ENCODE measurements at places on chromosomes 2 and 18.
A peak's percentile ranks its signal among the peaks of the same experiment; 100 is the strongest.

- no peak for DNase-seq
These were observed 3.1 kb upstream of the MOB1A start for GRCh38 chr2:74181739-74182138.

DNA sequence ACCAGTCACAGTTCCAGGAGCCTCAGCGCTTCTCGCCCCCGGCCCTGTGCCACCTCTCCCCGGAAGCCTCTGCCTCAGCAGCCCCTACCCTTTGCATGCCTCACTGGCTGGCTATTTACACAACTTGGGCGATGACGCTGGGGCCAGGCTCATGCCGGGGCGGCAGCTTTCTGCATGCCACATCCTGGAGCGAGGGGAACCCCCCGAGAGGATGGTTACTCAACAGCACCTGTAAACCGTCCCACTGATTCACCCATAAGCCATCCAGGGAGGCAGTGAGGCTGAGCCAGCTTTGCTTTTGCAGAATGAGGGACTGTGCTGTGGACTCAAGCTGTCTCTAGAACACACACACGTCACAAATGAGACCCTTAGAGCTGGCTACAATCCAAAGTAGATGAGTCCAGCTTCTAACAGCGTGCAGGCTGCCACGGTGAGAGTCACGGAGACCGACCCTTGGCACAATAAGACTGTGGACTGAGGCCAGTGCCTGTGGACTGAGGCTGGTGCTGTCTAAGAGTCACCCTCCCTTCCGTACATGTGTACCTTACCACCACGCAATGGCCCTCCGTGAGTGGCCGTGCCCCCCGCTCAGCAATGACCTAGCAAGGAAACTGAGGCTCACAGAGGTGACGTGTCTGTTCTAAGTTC is 45.6 kb upstream of the ODC1 start:
- peak; percentile 70 for DNase-seq

GRCh38 chr2:60926741-60927552 is 45.6 kb downstream of the REL start:
- no peak for DNase-seq

GRCh38 chr2:10190737-10191532 is 68.4 kb downstream of the RRM2 start:
- no peak for DNase-seq

DNA sequence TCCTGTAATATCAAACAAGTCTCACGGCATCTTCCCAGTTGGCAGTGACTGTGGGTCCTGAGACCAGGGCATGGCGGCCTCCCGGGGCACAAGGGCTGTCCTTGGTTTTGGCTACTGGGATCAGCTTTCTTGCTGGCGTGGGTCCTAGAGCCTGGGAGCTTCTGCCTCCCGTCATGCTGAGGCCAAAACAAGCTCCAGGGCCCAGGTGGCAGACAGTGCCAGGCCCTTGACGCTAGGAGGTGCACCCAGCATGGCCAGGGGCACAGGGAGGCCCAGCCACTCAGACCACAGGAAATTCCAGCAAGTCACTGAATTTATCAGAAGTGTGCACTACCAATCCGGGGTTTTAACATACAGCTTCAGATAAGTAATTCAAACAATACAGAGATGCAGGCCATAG is 184.7 kb downstream of the EIPR1 start:
- no peak for DNase-seq
